ENCODE measurements at places on chromosomes 6 and 20.

DNA sequence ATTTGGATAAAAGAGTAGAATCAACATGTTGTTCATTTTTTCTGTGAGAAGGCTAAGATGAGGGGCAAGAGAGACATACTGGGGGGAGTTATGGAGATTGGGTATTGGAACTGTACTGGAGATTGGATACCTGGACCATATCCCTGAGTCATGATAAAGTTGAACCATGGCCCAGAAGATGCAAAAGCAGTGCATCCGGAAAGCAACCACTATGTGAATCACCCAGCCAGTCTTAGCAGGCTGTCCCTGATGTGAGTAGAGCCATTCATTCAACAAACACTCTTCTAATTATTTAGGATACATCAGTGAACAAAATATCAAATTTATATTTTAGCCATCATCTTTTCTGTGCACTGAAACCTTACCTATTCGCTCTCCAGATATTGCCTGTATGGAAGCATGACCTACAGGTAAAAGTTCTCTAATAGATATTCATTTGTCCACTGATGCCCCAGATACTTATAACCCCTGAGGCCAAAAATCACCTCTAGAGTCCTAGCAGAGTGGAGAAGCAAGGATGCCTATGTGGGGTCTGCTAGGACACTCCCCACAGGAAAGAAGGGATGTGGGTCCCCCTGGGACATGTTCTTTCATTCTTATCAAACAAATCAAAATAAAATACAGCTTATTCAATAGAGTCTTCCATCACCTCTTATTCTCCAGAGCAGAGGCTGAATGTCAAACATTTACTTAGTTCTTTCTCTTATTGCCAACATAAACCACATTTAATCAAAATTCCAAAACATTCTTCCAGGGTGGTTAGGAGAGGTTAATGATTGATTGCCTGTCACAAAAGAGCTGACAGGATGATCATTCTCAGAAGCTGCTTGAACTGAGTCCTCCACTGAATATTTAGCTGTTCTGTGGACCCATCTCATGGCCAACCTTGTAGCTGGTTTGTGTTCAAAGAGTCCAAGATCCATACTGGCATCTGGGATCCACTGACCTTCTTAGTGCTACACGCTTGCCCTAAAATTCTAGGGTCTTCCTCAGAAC lies 37.0 kb upstream of the PKHD1 start:
- no peaks in the 10 kb centered on the region for H3K4me1 ChIP-seq
- no peaks in the 10 kb centered on the region for H3K36me3 ChIP-seq
- no peaks in the 10 kb centered on the region for H3K27me3 ChIP-seq
- H3K27ac ChIP-seq = no peak overlapping the region
- no peak for DNase-seq

DNA sequence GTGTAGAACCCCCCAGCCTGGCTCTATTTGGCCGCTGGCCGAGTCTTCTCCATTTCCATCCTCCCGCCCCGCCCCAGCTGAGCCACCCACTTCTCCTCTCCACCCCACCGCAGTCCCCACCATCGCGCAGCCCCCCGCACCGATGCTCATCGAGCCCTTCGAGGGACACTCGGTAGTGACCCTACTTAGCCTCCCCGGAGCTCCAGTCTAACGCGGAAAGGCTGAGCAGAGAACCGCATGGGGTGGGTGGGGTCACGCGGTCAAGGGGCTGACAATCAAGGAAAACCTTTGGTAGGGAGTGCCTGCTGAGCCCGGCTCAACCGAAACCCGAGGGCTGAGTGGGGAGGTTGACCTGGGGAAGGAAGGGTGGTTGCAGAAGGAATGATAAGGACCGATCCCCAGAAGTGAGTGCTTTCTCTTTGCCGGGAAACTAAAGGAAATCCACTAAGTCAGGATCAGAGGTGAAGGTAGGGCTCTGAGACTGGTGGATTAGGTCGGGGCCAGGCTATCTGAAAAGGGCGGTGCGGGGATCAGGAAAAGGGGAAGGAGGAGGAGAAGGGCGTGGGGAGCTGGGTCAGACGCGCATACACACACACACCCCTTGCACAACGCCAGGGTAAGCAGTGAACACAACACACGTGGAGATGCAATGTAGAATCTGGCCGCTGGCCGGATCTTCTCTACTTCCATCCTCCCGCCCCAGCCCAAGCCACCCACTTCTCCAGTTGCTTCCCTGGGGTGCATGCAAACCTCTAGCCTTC lies 49.8 kb downstream of the CPXM1 start:
- peak overlapping the region; percentile 47 for H3K4me3 ChIP-seq
- H3K4me1 ChIP-seq = peaks cover 33% of the 10 kb centered on the region
- H3K36me3 ChIP-seq = no peaks in the 10 kb centered on the region
- DNase-seq = no peak

GRCh38 chr20:14453259-14453658 lies 115.8 kb upstream of the FLRT3 start:
- no peak overlapping the region for H3K4me3 ChIP-seq
- H3K27ac ChIP-seq = no peak overlapping the region
- no peak for DNase-seq
- no peaks in the 10 kb centered on the region for H3K27me3 ChIP-seq
- H3K4me1 ChIP-seq = no peaks in the 10 kb centered on the region

DNA sequence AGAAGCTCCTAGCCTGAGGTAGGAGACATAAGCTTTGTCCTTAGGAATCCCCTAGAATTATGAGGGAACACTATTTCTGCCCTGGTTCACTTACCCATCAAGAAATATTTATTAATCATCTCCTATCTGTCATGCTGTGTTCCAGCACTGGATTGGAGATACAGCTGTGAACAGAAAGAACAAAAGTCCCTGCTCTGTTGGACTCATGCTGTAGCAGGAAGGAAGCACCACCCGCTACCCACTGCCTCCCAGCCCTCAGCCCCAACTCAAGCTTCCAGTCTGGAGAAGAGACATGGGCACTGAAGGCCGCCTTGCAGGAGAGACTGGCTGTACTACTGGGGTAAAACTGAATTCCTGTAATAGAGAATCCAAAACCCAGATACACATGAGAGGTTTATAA lies 78.0 kb downstream of the MDGA1 start:
- peaks cover 6% of the 10 kb centered on the region for H3K4me1 ChIP-seq
- H3K27ac ChIP-seq = no peak overlapping the region
- H3K36me3 ChIP-seq = no peaks in the 10 kb centered on the region
- H3K4me3 ChIP-seq = no peak overlapping the region

GRCh38 chr6:82893889-82894652 lies 171.6 kb downstream of the UBE3D start:
- no peaks in the 10 kb centered on the region for H3K27me3 ChIP-seq
- no peaks in the 10 kb centered on the region for H3K4me1 ChIP-seq
- no peak for DNase-seq
- no peak overlapping the region for H3K4me3 ChIP-seq
- H3K36me3 ChIP-seq = no peaks in the 10 kb centered on the region

GRCh38 chr20:53294804-53295203 lies 298.8 kb downstream of the ZNF217 start:
- H3K4me1 ChIP-seq = no peaks in the 10 kb centered on the region
- H3K27me3 ChIP-seq = no peaks in the 10 kb centered on the region

GRCh38 chr6:14804785-14805210 lies 441.1 kb upstream of the JARID2 start:
- no peak for DNase-seq
- H3K4me3 ChIP-seq = no peak overlapping the region
- no peaks in the 10 kb centered on the region for H3K27me3 ChIP-seq

DNA sequence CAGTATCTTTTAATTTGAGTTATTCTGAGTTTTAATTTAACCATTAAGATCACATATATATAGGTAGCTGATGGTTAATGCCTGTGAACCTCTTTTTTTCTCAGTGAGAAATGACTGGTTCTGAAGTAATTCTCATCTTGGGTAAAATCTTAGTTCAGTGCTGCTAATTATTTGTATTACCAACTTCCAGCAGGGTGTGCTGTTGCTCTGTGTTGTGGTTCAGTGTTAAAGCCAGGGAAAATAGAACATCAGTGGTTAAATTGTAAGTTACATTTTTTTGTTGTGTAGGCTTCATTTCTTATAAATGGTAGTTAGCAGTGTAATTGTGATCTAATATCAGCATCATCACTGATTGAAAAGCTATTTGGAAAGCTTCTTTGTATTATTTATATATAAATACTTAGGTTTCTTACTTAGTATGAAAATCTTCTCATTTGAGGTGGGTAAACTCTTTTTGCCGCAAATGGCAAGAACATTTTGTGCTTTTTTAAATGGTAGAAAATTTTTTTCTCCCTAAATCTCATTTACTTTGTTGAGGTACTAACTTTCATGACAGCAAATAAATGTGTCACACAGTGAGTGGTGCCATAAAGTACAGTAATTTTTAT lies 43.7 kb downstream of the CDC5L start:
- DNase-seq = no peak
- no peak overlapping the region for H3K27ac ChIP-seq
- H3K4me1 ChIP-seq = no peaks in the 10 kb centered on the region
- peaks cover 39% of the 10 kb centered on the region for H3K36me3 ChIP-seq
- H3K4me3 ChIP-seq = no peak overlapping the region
- H3K27me3 ChIP-seq = no peaks in the 10 kb centered on the region

DNA sequence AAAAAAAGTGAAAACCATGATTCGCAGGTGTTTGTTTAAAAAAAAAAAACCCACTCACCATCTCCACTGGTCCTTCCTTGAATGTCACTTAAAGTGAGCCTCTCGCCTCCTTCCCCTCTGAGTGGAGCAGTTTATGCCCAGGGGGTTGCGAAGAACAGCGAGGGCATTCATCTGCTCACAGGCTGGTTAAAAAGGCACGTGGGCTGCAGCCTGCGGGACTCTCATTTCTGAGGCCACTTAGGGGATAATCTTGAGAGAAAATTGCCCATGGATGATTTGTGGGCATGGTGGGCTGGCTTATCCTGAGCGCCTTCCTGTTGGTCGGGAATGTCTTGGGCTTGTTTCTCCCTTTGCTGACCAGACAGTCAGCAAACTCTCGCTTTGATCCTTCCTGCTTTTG lies 18.9 kb downstream of the BCAS4 start:
- no peaks in the 10 kb centered on the region for H3K36me3 ChIP-seq
- H3K27me3 ChIP-seq = no peaks in the 10 kb centered on the region
- no peak overlapping the region for H3K27ac ChIP-seq
- H3K4me3 ChIP-seq = no peak overlapping the region

DNA sequence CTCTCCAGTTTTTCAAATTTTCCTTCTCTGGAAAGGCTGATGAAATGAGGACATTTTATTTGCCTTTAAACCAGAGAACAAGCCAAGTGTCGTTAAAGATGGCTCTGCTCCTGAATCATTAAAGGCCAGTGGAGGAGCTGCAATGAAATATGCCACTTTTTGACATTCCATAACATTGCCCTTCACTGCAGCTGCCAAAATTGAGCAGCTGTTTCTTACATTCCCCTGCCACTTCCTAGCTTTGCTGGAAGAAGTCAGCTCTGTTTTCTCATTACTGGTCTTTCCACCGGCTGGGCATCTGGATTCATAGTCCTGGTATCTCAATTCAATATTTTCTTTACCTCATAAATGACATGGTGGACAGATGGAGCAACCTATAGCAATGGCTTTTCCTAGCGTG lies 45.5 kb upstream of the NRN1 start:
- no peaks in the 10 kb centered on the region for H3K36me3 ChIP-seq
- no peak for DNase-seq
- no peak overlapping the region for H3K27ac ChIP-seq
- H3K27me3 ChIP-seq = no peaks in the 10 kb centered on the region

DNA sequence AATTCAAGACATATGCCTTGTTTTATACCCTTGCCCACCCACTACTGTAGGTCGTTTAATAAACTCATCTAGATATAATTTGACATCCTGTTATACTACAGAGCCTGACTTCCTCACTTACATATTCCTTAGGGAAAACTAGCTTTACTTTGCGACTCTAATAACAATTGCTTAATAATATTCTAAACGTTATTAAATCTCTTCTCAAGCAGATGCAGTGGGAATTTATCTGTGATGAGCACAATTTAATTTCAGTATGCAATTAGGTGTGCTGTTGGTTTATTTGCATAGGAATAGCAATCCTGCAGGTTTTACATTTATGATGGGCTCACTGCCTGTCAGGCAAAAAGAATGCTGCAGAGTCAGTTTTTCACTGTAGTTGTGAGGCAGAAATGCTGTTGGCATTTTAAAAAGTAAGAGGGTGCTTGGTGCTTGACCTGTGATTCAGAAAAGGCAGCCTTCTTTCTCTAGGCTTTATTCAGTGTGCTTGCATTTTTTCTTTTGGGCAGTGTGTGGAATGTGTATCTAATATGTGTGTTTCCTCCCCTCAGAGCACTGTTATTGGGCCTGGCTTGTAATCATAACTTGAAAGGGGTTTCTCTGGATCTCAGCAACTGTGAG lies 152.3 kb upstream of the SCGN start:
- H3K27ac ChIP-seq = no peak overlapping the region
- H3K4me1 ChIP-seq = no peaks in the 10 kb centered on the region
- H3K36me3 ChIP-seq = no peaks in the 10 kb centered on the region
- DNase-seq = no peak

- H3K27ac ChIP-seq = no peak overlapping the region
- H3K4me1 ChIP-seq = no peaks in the 10 kb centered on the region
- H3K36me3 ChIP-seq = no peaks in the 10 kb centered on the region
- H3K4me3 ChIP-seq = no peak overlapping the region
Measured at GRCh38 chr6:38350220-38350619, 289.5 kb downstream of the BTBD9 start.

GRCh38 chr20:63497138-63497945 lies 1.5 kb downstream of the EEF1A2 start:
- DNase-seq = no peak
- H3K27me3 ChIP-seq = peaks cover 24% of the 10 kb centered on the region
- H3K36me3 ChIP-seq = no peaks in the 10 kb centered on the region
- H3K4me1 ChIP-seq = peaks cover 21% of the 10 kb centered on the region
- H3K4me3 ChIP-seq = no peak overlapping the region

DNA sequence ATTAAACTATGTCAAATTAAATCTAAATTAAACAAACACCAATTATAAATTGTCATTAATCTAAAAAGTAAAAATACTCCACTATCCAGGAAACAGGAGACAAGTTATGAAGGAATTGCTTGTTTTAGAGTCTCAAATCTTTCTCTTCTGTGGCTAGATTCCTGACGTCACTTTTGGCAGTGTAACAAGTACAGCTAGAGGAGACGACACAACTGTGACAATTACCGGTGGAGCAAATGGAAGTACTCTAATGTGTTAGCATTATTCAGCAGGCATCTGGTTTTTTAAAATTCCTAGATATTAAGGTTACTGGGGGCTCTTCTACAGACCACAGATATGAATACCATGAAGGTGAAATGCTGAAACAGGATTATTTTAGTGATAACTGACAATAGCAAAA lies 1042.7 kb downstream of the EPHA7 start:
- H3K4me3 ChIP-seq = no peak overlapping the region
- DNase-seq = no peak
- H3K36me3 ChIP-seq = no peaks in the 10 kb centered on the region

GRCh38 chr6:110183292-110183885 lies 3.2 kb downstream of the CDC40 start:
- no peak for DNase-seq

GRCh38 chr6:22062807-22063408 lies 233.9 kb downstream of the PRL start:
- H3K27ac ChIP-seq = no peak overlapping the region
- DNase-seq = peak; percentile 0
- no peaks in the 10 kb centered on the region for H3K36me3 ChIP-seq
- no peaks in the 10 kb centered on the region for H3K4me1 ChIP-seq
- H3K27me3 ChIP-seq = no peaks in the 10 kb centered on the region

- H3K4me3 ChIP-seq = no peak overlapping the region
- no peak for DNase-seq
- no peaks in the 10 kb centered on the region for H3K27me3 ChIP-seq
- no peaks in the 10 kb centered on the region for H3K4me1 ChIP-seq
- no peak overlapping the region for H3K27ac ChIP-seq
Measured at GRCh38 chr6:70380252-70380651, 33.1 kb upstream of the FAM135A start.

GRCh38 chr6:34511915-34512737 lies 44.0 kb downstream of the SPDEF start:
- no peaks in the 10 kb centered on the region for H3K27me3 ChIP-seq
- H3K4me1 ChIP-seq = no peaks in the 10 kb centered on the region
- DNase-seq = no peak
- no peak overlapping the region for H3K4me3 ChIP-seq
- no peaks in the 10 kb centered on the region for H3K36me3 ChIP-seq
- no peak overlapping the region for H3K27ac ChIP-seq

Measured in effector memory CD4-positive, alpha-beta T cell (primary cell).